Large intestine (tissue), 12 donors: ENCODE measurements at places on chromosomes 11 and 22.
A peak's percentile ranks its signal among the peaks of the same experiment; 100 is the strongest.

DNA sequence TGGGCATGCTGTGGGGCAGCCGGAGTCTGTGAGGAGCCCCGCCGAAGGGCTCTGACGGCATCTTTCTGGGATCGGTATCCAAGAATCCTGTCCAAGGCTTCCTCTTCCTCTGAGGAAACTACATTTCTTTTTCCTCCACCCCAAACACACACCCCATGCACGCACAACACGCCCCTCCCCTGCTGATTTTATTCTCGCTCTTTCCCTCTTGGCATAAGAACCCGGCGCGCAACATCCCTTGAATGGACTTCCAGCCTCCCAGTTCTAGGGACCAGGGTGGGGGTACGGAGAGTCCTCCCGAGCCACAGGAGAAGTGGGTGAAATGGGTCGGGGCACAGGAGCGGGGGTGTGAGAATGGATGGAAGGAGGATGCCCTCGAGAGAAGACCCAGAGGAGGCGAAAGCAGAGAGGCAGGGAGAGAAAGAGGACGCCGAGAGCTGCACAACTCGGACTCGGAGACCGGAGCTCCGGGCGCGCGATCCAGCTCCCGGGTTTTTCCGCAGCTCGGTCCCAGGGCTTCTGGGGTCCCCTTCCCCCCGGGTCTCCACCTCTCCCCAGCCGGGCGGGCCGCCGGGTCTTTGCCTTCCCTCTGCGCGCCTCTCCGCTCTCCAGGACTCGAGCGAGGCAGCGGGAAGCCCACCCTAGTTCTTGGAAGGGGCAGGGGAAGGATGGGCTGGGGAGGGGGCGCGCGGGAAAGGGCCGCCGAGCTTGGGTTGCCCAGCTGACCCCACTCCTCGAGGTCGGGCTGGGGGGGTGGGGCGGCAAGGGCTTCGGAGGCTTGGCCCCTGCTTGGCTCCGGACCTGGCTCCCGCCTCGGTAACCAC, 1.5 kb upstream of the LARGE1 start:
- DNase-seq: peak; percentile 72

- DNase-seq: no peak
Measured at GRCh38 chr11:100671471-100671870, 15.6 kb upstream of the ARHGAP42 start.

DNA sequence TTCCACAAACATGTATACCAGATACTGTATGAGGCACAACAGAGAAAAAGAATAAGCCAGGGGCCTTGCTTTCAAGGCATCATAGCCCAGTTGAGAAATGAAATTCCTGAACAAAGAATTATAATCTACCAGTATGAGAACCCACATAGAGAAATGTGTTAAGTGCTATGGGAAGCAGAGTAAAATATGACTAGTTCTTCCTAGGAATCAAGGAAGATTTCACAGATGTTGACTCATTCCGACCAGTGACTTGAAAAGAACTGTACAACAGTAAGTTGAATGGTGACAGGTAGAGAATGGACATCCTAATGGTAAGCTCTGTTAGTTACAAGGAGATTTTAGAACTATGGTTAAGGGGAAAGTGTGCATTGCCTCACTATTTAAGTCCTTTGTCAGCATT, 102.6 kb downstream of the TRIM44 start:
- DNase-seq: no peak

- DNase-seq: no peak
Measured at GRCh38 chr11:85626496-85626895, 648 bp downstream of the DLG2 start.

- peak; percentile 86 for DNase-seq
Measured at GRCh38 chr11:6629892-6630631, 10.8 kb upstream of the TPP1 start.

DNA sequence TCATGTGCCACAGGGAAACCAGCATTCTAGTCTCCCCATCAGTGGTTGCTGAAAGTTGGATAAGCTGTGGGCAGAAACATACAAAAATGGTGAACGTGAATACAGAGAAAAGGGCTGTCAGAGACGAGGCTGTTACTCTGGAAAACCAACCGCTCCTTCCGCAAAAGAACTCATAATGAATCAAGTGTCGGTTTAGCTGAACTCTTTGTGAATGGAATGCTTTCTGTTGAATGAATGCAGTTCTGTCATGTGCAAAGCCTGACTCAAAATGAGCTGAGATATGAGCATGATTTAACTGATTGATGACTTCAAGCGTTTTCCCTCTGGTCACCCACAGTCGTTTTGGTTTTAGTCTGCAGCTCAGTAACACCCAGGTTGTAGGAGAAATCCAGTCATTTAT, 298.3 kb downstream of the ETS1 start:
- no peak for DNase-seq

GRCh38 chr11:11532574-11532973, 89.2 kb downstream of the GALNT18 start:
- no peak for DNase-seq

- no peak for DNase-seq
Measured at GRCh38 chr11:123168955-123169484, 26.0 kb downstream of the CLMP start.

DNA sequence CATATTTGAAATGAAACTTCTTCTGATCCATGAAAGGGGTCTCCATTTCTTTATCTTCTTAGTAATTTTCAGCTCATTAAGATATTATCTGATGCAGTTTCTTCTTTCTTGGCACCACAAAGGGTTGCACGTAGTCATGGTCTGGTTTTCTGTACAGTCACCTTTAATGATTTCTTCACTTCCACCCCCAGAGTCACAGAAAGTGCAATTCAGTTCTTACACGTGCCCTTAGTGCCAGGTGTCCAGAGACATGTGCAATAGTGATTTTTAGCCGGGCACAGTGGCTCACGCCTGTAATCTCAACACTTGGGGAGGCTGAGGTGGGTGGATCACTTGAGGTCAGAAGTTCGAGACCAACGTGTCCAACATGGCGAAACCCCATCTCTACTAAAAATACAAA, 202.8 kb upstream of the MTNR1B start:
- DNase-seq: no peak

GRCh38 chr11:103671143-103671651, 365.2 kb upstream of the DDI1 start:
- no peak for DNase-seq
